ENCODE measurements at places on chromosomes 5 and 9.

GRCh38 chr5:29414681-29415080 lies 1778.8 kb upstream of the CDH6 start:
- H3K27me3 ChIP-seq = no peaks in the 10 kb centered on the region
- H3K4me1 ChIP-seq = no peaks in the 10 kb centered on the region
- H3K4me3 ChIP-seq = no peak overlapping the region
- DNase-seq = no peak
- no peaks in the 10 kb centered on the region for H3K36me3 ChIP-seq

DNA sequence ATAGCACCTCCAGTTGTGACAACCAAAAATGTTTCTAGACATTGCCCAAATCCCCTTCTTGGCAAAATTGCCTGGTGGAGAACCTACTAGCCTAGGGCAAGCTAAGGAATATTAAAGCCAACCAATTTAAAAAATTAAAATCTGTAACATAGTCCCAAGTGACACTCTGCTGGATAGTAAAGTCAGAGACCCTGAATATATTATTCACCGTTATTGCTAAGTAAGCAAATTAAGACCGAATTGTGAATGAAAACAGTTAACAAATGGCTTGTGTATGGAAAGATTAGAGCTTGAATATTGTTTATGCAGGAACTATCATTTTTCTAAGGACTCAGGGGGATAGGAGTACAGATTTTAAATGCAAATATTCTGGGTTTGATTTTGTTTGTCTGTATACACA lies 208.1 kb downstream of the DMAC1 start:
- no peak overlapping the region for H3K4me3 ChIP-seq
- no peaks in the 10 kb centered on the region for H3K4me1 ChIP-seq
- H3K36me3 ChIP-seq = no peaks in the 10 kb centered on the region
- no peaks in the 10 kb centered on the region for H3K27me3 ChIP-seq
- no peak for DNase-seq

- H3K27me3 ChIP-seq = no peaks in the 10 kb centered on the region
- peaks cover 2% of the 10 kb centered on the region for H3K4me1 ChIP-seq
These were observed 91.3 kb downstream of the DOCK2 start for GRCh38 chr5:169728418-169728817.

GRCh38 chr9:109316207-109316640 lies 4.6 kb downstream of the EPB41L4B start:
- H3K4me3 ChIP-seq = no peak overlapping the region
- no peak overlapping the region for H3K27ac ChIP-seq
- peaks cover 10% of the 10 kb centered on the region for H3K4me1 ChIP-seq
- H3K36me3 ChIP-seq = no peaks in the 10 kb centered on the region
